ENCODE measurements at places on chromosomes 6 and 20.

- DNase-seq: no peak
These were observed 18.8 kb upstream of the EZR start for GRCh38 chr6:158837684-158838625.

GRCh38 chr6:186340-186965 lies 105.8 kb upstream of the DUSP22 start:
- DNase-seq: no peak

DNA sequence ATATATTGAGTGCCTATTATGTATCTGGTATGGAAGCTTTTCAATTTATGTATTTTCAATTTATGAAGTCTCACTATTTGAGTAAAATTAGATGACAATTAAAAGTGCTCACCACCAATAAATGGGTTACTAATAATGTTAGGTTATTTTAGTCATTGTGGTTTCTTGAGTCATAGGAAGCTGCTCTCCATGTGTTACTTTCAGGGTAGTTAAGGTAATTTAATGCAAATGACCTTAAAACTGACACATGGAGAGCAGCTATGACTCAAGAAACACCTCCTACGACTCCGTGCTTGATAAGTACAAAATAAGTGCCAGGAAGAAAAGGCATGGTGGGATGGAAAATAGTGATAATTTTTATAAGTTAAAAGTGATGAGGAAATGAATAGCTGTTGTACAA lies 16.5 kb upstream of the TINAG start:
- DNase-seq: no peak

DNA sequence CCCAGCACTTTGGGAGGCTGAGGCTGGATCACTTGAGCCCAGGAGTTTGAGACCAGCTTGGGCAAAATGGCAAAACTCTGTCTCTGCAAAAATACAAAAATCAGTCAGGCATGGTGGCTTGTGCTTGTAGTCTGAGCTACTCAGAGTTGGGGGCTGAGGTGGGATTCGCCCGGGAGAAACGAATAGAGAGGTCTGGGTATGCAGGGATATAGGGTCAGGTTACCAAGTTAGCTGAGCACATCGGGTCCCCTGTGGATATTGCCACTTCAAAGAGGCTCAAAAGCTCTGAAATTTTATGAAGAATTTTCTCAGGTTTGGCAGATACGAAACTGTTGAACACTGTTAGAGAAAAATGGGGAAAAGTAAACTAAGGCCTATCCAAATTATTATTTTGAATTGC lies 120.9 kb upstream of the SGK1 start:
- no peak for DNase-seq

DNA sequence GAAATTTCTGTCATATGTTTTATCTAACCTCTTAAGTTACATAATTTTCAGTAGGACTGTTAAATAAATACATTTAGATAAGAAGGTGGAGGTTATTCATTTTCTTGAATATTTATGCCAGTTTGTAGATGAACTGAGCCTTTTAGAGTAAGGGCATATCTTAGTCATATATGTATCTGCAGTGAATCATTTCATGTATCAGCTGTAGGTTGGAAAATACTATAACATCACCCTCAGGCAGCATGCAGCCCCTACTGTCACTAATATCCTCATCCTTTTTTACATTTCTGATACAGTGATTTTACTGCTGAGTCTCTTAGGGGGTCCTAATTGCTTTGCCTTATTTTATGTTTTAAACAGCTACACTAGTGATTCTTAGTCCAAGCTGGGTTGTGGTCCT lies 19.5 kb upstream of the SUMO4 start:
- DNase-seq: no peak

- no peak for DNase-seq
These were observed 49.2 kb upstream of the MAP7 start for GRCh38 chr6:136599329-136600011.

GRCh38 chr20:24879875-24880274 lies 69.2 kb upstream of the CST7 start:
- no peak for DNase-seq

DNA sequence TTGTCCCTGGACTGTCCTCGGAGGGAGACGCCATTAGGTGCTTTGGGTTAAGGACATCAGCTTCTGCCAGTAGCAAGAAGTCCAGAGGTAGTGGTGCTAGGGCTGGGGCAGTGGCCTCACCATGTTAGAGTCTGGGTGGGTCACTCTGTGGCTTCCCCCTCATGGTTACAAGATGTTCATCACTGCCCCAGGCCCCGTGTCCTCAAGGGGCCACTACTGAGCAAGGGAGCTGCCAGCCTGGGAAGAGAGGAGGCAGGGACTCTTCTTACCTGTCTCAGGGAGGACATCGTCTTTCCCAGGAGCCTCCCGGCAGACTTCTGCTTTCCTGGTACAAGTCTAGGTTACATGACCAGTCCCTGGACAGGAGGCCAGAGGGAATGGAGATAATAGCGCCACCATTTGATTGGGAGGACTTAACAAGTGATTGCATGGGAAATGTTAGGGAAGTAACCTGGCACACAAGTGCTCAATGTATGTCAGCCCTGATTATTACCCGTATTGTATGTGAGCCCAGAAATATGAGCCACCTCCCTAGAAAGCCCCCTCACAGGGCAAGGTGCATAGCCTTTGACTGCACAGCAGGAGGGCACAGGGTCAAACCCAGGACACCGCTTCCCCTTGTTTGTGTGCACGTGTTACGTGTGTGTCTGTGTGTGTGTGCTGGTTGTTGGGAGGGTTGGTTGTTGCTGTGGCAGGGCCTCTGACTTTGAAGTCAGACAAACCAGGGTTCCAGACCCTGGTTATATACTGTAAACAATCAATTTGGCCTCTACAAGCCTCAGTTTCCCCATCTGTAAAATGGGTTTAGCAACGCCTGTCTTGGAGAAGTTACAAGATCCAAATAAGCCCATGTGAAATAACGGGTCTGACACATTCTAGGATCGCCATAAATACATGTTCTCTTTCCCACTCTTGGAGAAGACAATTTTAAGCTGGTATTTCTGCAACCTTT lies 30.0 kb downstream of the SIRPA start:
- DNase-seq: no peak

GRCh38 chr6:154241581-154241980 lies 115.0 kb downstream of the IPCEF1 start:
- DNase-seq: no peak
